ENCODE measurements at places on chromosomes 2 and 18.
A peak's percentile ranks its signal among the peaks of the same experiment; 100 is the strongest.

- no peak for DNase-seq
Observed at GRCh38 chr2:127566576-127566975, 31.1 kb downstream of the MYO7B start.

GRCh38 chr2:23069156-23069555 lies 315.8 kb upstream of the KLHL29 start:
- no peak for DNase-seq

DNA sequence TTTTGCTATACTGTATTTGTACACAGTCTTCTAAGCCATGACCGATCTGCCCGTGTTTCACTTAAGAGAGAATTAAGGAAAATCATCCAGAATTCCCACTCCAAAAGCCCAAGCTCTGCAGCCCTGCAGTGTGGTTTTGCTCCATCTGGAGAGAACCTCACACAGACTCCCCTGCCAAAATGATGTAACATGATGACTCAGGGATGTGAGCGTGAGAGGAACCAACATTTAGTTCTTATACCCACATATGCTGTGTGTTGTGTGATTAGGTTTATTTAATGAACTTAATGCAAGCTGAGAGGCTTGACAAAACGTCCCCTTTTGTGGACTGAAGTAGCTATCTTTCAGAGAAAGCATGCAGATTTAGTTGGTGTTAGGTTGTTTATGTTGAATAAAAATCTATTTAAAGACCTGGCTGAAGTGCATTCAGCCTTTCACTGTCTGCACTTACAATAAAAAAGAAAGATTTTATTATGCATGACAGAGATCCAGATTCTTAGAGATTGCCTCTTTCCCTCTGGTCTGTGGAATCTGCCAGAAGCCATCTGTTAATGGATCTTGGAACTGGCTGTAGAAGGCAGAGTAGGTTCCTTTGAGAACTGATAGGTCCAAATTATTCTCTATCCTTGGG lies 6.3 kb downstream of the RAB12 start:
- DNase-seq: no peak

GRCh38 chr2:149330127-149331022 lies at the start of gene LYPD6:
TSS of gene LYPD6 (plus strand) at chr2:149330587. CDS start at chr2:149437709, 107,122 bp downstream.
- peak; percentile 66 for DNase-seq

GRCh38 chr2:61443342-61444041 lies 27.4 kb downstream of the USP34 start:
- DNase-seq: no peak

- DNase-seq: no peak
Observed at GRCh38 chr2:64944484-64944883, 44.7 kb upstream of the SLC1A4 start.

- DNase-seq: no peak
Observed at GRCh38 chr2:166375736-166376487, at the start of gene SCN9A. TSS of gene SCN9A (minus strand) at chr2:166375944. CDS start at chr2:166311756, 64,188 bp downstream.

DNA sequence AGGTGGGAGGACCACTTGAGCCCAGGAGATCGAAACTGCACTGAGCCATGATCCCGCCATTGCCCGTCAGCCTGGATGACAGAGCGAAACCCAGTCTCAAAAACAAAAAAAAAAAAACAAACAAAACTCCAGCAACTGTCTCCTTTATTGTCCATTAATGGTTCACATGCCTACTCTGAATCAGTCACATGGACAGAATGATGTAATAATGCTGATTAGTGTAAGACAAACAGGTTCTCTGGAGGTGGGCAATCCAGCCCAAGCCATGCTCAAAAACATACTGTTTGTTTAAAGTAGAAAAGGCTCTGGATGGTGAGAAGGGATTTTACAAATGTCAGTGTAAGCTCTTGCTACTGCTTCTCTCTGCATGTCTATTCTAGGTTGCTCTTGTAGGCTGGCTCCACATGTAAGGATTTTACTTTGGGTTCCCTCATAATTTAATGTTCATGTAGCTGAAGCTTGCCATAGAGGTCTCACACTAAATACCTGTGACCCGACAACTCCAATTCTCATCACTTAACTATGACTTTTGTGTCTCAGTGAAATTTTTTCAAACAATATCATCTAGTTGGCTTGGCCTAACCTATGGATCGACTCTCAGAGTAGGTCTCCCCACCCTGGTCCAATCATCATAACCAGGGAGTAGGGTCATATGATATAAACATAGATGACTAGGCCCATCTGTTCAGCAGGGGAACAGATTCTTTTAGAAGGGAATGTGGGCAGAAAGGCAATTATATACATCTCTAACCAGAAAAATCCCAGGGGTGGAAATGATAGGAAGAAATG lies 83.9 kb upstream of the SLC39A10 start:
- no peak for DNase-seq

Measured in right renal pelvis (tissue), 4 donors.